ENCODE measurements at places on chromosomes 4 and X. TPM values are rescaled to one million over a fixed set of nuclear protein-coding genes. Genes with fewer than 3 reads are reported as not detected.

The ADGRG4 gene
- not detected for total RNA-seq

DNA sequence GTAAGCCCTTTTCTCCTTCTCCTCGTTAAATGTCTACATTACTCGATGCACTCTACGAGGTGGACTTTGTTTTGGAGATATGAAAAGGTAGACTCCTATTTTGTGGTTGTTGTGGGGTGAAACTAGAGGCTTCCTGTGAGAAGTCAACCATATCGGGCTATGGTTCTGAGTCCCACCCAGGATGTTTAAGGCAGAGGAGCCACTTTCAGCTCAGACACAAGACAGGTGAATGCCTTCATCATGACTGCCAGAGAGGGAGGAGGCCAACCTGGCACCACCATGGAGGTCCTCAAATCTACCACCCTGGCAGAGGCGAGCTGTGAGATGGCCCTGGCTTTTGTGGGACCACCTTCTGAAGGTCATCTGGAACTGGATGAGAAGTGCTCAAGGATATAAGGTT, 154.4 kb upstream of the KLF3 start:
- H3K27ac ChIP-seq: peak overlapping the region; percentile 35
- no peaks in the 10 kb centered on the region for H3K27me3 ChIP-seq
- peaks cover 75% of the 10 kb centered on the region for H3K4me1 ChIP-seq

The VGLL1 gene
- total RNA-seq: not detected

DNA sequence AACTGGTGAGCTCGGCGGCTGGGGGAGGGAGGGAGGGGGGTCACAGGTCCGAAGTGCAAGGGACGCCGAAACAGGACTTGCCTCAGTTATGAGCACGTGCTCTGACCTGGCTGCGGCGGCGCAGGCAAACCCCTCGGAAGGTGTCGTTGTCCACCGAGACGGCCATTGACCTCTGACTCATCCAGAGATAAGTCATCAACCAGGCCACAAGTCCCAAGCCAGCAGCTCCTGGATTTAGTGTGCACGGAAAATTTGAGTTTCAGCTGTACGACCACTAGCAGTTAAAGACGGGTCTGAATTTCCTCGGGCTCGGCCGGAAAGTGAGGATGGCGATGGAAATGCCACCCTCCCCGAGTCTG, 674 bp downstream of the SH3D19 start:
- no peak overlapping the region for H3K4me3 ChIP-seq
- no peak for DNase-seq
- no peaks in the 10 kb centered on the region for H3K4me1 ChIP-seq
- no peaks in the 10 kb centered on the region for H3K36me3 ChIP-seq

The BEX5 gene
- 1.5 TPM for total RNA-seq

The SSX2B gene
- total RNA-seq: not detected

- no peak overlapping the region for H3K27ac ChIP-seq
- no peak overlapping the region for H3K4me3 ChIP-seq
- H3K36me3 ChIP-seq: no peaks in the 10 kb centered on the region
- H3K27me3 ChIP-seq: no peaks in the 10 kb centered on the region
- H3K4me1 ChIP-seq: peaks cover 58% of the 10 kb centered on the region
- no peak for DNase-seq
Measured at GRCh38 chrX:13074297-13075262, 30.2 kb upstream of the FAM9C start.

GRCh38 chr4:53618321-53618720, 27.0 kb upstream of the LNX1 start:
- H3K4me3 ChIP-seq: no peak overlapping the region
- no peaks in the 10 kb centered on the region for H3K27me3 ChIP-seq
- no peaks in the 10 kb centered on the region for H3K4me1 ChIP-seq
- DNase-seq: no peak
- H3K27ac ChIP-seq: no peak overlapping the region
- no peaks in the 10 kb centered on the region for H3K36me3 ChIP-seq

The ANXA3 gene
- not detected for total RNA-seq

- DNase-seq: no peak
- H3K27ac ChIP-seq: no peak overlapping the region
- H3K36me3 ChIP-seq: no peaks in the 10 kb centered on the region
- no peaks in the 10 kb centered on the region for H3K27me3 ChIP-seq
- H3K4me1 ChIP-seq: no peaks in the 10 kb centered on the region
Measured at GRCh38 chr4:92992758-92993157, 689.0 kb downstream of the GRID2 start.

The SPIN3 gene
- 5.6 TPM for total RNA-seq

- no peaks in the 10 kb centered on the region for H3K36me3 ChIP-seq
- no peak overlapping the region for H3K27ac ChIP-seq
- no peak for DNase-seq
- H3K4me3 ChIP-seq: no peak overlapping the region
- H3K4me1 ChIP-seq: no peaks in the 10 kb centered on the region
- no peaks in the 10 kb centered on the region for H3K27me3 ChIP-seq
Measured at GRCh38 chrX:123217077-123217476, 33.0 kb downstream of the GRIA3 start.

DNA sequence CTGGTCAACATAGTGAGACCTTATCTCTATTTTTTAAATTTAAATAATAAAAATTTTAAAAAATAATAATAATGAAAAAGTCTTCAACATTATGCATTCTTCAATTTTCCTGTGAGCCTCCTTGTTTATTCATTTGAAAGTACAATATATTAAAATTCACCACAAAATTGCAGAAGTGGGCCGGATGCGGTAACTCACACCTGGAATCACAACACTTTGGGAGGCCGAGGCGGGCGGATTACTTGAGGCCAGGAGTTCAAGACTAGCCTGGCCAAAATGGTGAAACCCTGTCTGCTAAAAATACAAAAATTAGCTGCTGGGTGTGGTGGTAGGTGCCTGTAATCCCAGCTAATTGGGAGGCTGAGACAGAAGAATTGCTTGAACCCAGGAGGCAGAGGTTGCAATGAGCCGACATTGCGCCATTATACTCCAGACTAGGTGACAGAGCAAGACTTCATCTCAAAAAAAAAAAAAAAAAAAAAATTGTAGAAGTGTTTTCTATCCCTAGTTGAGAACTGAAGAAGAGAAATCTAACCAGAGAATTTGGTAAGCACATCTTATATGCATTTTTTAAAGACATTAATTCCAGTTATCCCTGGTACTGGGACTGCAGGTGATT, 56.9 kb downstream of the RBM47 start:
- no peaks in the 10 kb centered on the region for H3K36me3 ChIP-seq
- no peaks in the 10 kb centered on the region for H3K4me1 ChIP-seq
- H3K4me3 ChIP-seq: no peak overlapping the region
- no peak for DNase-seq
- no peaks in the 10 kb centered on the region for H3K27me3 ChIP-seq
- no peak overlapping the region for H3K27ac ChIP-seq

DNA sequence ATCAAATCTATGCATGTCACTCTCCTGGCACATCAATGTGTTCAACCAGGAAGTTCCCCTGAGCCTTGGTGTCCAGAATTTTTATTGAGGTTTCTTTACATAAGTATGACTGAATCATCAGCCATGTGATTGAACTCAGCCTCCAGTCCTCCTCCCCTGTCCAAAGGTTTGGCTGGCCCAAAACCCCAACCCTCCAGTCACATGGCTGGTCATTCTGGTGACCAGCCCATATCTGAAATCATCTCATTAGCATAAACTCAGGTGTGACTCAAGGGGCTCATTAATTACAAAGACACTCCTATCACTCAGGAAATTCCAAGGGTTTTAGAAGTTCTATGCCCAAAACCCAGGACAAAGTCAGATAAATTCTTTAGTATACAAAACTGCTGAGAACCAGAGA, 20.6 kb upstream of the SUPT20HL2 start:
- H3K27me3 ChIP-seq: no peaks in the 10 kb centered on the region
- H3K27ac ChIP-seq: no peak overlapping the region
- no peaks in the 10 kb centered on the region for H3K4me1 ChIP-seq

GRCh38 chrX:13123247-13123856, 78.9 kb upstream of the FAM9C start:
- H3K27ac ChIP-seq: peak overlapping the region; percentile 24
- peaks cover 27% of the 10 kb centered on the region for H3K4me1 ChIP-seq
- H3K36me3 ChIP-seq: no peaks in the 10 kb centered on the region
- peak overlapping the region; percentile 8 for H3K4me3 ChIP-seq
- no peak for DNase-seq
- H3K27me3 ChIP-seq: no peaks in the 10 kb centered on the region

The SLC10A6 gene
- not detected for total RNA-seq

DNA sequence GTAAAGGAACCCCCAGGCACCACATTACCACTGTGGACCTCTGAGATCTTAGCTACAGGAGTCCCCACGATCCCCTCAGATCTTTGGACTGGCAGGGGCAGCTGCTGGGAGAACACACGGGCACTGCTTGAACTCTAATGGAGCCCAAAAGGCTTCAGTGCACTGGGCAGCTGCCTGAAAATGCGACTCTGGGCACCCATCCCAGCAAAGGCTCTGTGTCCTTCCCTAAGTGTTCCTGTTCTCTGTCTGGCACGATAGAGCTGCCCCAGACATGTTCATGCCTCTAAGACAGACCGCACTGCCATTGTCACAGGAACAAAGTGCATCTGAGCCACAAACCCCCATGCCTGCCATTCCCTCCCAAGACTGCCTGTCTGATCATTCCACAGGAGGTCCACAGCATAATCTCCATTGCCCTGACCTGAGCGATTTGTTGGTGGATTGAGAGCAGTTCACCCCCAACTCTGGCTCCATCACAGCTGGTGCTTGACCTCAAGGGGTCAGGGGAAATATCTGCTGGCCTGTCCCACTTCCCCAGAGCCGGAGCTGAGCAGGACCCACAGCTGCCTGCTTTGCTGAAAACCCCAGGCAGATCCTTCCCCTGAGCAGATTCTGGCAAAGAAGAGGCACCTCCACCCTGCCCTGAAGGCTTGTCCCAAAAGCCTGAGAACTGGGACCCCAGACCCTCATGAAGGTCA, 436.0 kb upstream of the INTU start:
- H3K4me1 ChIP-seq: no peaks in the 10 kb centered on the region
- H3K36me3 ChIP-seq: no peaks in the 10 kb centered on the region
- no peak overlapping the region for H3K27ac ChIP-seq
- no peaks in the 10 kb centered on the region for H3K27me3 ChIP-seq
- no peak for DNase-seq

DNA sequence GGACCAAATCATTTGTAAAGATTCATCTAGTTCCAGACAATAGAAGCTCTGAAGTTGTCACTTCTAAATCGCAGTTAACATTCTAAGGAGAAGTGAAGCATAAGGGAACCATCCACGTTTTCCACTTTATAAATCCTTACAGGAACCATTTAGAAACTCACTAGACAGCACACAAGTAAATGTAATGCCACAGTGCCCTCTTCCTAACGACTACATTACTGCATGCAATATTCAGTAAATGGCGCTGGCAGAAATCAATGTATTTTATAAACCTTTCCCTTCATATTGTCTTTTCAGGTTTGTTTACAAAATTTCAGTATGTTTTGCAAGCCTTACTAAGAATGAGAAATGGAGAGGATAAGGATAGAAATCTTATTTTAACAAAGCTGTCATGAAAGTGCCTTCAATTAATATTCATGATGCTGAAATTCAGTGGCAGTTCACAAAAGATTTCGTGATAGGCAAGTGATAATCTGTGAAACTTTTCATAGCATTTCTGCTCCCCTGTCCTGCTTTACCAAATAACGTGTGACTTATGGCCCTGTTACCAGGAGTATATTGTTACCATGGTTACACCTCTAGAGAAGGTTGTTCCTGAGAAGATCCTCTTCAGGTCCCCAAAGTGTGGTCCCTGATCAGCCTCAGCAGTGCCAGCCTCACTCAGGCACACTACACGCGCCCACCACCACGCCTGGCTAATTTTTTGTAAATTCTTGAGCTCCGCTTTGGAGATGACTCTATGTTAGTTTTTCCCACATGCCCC, 54.2 kb downstream of the TMA16 start:
- DNase-seq: no peak
- H3K4me1 ChIP-seq: peaks cover 4% of the 10 kb centered on the region
- no peak overlapping the region for H3K27ac ChIP-seq
- no peak overlapping the region for H3K4me3 ChIP-seq

DNA sequence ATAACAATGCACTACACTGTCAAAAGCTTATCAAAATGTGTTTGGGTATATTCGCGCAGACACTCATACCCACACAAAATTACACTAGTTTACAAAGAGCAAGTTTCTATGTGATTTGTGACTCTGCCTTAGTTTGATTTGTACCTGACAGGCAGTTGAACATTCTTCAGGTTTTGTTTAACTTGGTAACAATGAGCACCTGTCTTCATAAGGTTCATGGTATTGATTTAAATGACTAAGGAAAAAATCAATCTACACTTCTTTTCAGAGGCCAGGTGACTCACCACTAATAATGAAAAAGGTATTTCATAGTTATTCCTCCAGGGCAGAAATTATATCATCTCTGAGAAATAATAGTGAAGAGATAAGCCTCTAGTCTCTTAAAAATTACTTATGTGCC, 1114.6 kb upstream of the AGA start:
- H3K36me3 ChIP-seq: no peaks in the 10 kb centered on the region
- H3K4me1 ChIP-seq: no peaks in the 10 kb centered on the region
- DNase-seq: no peak
- H3K4me3 ChIP-seq: no peak overlapping the region
- H3K27me3 ChIP-seq: no peaks in the 10 kb centered on the region
- H3K27ac ChIP-seq: no peak overlapping the region

- H3K4me1 ChIP-seq: no peaks in the 10 kb centered on the region
- no peak overlapping the region for H3K27ac ChIP-seq
- peaks cover 5% of the 10 kb centered on the region for H3K27me3 ChIP-seq
- no peak for DNase-seq
Measured at GRCh38 chr4:6541789-6542188, 33.2 kb upstream of the MAN2B2 start.

- no peak overlapping the region for H3K4me3 ChIP-seq
- no peaks in the 10 kb centered on the region for H3K4me1 ChIP-seq
- no peaks in the 10 kb centered on the region for H3K27me3 ChIP-seq
- no peak for DNase-seq
- no peaks in the 10 kb centered on the region for H3K36me3 ChIP-seq
Measured at GRCh38 chrX:42597481-42597880, 180.5 kb downstream of the PPP1R2C start.

- no peaks in the 10 kb centered on the region for H3K4me1 ChIP-seq
- H3K27ac ChIP-seq: no peak overlapping the region
- H3K4me3 ChIP-seq: no peak overlapping the region
- no peak for DNase-seq
- no peaks in the 10 kb centered on the region for H3K27me3 ChIP-seq
- H3K36me3 ChIP-seq: no peaks in the 10 kb centered on the region
Measured at GRCh38 chr4:26235500-26235899, 85.3 kb upstream of the RBPJ start.

- no peak overlapping the region for H3K27ac ChIP-seq
- no peaks in the 10 kb centered on the region for H3K36me3 ChIP-seq
- no peak overlapping the region for H3K4me3 ChIP-seq
- H3K4me1 ChIP-seq: no peaks in the 10 kb centered on the region
- no peaks in the 10 kb centered on the region for H3K27me3 ChIP-seq
Measured at GRCh38 chr4:3388471-3389232, 53.1 kb upstream of the HGFAC start.

DNA sequence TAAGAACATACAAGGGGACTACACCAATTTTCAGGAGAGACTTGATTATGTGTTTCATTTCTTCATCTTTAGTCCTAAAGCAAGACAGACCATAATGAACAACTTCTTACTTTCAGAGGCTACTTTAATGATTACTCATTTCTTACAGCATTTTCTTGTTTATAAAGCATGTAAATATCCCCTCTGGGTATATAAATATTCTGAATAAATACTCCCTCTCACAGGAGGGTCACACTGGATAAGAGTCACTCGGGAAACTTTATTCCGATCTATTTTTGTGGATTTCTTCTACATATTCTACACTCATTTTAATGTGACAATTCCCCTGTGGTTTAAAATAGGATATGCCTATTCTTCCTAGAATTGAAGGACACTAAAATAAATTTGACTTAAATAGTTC, 228.9 kb upstream of the RPS6KA3 start:
- no peaks in the 10 kb centered on the region for H3K27me3 ChIP-seq
- no peaks in the 10 kb centered on the region for H3K36me3 ChIP-seq
- H3K4me1 ChIP-seq: no peaks in the 10 kb centered on the region
- H3K27ac ChIP-seq: no peak overlapping the region
- no peak overlapping the region for H3K4me3 ChIP-seq

Data from CD8-positive, alpha-beta memory T cell (primary cell).